ENCODE measurements at places on chromosomes 2 and 18.
A peak's percentile ranks its signal among the peaks of the same experiment; 100 is the strongest.

- DNase-seq: peak; percentile 60
Observed at GRCh38 chr2:195364015-195364965, 292.7 kb upstream of the SLC39A10 start.

DNA sequence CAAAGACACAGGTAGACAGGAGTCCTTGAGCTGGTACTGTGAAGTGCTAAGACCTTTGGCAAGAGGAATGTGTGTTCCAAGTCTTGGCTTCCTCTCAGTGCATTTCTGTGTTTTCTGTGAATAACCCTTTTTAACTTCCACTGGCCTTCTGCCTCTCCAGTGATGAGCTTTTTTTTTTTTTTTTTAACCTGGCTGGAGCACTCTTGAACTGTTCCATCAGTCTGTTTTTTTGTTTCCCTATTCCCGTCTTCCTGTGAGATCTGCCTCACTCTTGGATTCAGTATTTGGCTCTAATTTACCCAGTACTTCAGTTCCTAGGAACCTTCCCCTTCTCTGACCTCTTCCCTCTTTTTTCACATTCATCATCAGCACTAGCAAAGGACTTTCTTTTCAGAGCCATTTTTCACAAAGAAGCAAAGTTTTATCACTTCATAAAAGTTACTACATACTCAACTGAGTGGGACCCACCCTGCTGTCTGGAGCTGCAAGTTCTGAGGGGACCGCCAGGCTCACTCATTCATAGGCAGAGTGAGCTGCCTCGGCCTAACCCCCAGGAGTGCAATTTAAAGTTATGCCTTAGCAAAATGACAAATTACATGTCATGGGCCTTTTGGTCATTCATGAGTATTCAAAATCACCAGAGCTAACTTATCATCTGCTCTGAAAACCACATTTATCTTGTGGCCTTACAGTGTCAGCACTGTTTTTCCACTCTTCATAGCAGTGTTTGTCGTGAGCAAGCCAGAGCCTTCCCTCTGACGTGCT lies 126.9 kb upstream of the DAPL1 start:
- no peak for DNase-seq

GRCh38 chr2:221241072-221241471 lies 331.0 kb downstream of the EPHA4 start:
- DNase-seq: no peak

DNA sequence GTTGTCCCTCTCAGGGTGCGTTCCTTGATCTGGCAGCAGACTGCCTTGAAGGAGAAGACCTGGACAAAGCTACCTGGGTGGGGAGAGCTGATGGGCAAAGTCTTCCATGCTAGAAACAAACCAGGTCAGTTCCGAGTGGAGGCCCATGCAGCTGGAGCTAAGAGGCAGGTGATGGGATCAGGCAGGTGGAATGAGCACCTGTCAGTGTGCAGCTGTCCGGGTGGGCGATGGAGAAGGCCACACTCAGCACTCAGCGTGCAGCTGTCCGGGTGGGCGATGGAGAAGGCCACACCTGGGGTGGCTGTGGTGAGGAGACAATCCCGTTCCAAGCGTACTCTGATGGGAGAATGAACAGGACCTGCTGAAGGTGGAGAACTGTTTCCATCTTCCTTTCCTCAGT lies 237.3 kb upstream of the MYT1L start:
- DNase-seq: no peak

GRCh38 chr2:182240862-182241371 lies 185.9 kb downstream of the PDE1A start:
- peak; percentile 17 for DNase-seq

DNA sequence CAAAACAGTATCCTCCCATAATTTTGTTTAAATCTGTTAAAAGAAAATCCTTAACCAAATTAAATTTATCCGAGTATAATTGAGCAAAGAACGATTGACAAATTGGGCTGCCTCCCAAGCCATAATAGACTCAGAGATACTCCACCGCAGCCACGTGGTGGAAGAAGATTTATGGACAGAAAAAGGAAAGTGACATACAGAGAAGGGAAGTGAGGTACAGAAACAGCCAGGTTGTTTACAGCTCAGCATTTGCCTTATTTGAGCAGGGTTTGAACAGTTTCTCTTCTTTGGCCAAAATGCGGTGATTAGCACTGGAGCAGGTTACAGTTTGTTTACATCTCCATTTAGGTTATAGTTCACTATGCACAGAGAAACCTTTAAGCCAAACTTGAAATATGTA lies 60.8 kb downstream of the KYNU start:
- DNase-seq: no peak

DNA sequence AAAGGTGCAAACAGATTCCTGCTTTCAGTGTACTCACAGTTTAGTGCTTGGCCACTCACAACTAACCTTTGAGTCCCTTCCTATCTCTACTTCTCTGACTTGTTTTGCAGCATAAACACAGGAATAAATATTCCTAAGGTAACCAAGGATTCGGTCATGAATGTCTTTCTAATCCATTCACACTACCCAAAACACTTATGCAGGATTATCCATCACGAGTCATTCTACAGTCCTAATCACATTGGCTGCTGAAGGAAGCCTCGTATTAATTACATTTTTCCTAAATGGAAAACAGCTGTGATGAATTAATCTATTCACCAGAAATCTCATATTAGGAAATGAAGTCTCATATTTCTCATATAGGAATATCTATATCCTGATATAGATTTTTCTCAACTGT lies 16.3 kb downstream of the RDH14 start:
- peak; percentile 15 for DNase-seq

DNA sequence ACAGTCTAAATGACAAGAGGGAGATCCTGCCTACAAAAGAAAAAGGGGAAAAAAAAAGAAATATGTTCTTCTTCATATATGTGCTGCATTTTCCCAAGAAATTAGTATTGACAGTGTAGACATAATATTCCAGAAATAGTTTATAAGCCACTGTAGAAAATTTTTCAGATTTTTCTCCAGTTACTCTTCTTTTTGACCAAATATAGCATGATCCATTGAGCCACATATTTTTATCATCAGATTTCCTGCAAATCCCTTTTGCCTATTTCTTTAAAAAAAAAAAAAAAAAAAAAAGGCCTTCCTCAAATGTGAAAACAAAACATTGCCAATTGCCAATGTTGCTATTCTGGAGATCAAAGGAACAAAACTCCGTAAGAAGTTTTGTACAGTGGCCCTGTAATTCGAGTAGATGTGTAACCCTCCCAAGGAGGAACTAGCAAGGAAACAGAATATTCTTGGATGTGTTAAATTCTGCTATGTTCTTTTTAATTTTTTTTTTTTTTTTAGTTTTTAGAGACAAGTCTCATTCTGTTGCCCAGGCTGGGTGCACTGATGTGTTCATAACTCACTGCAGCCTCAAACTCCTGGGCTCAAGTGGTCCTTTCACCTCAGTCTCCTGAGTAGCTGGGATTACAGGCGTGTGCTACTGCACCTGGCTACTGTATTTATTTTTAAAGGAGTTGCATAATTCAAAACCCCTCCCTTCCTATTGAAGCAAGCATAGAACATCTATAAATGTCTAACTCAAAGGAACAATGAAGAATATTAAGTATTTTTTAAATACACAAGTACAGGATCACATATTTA lies 12.5 kb upstream of the CABYR start:
- no peak for DNase-seq

DNA sequence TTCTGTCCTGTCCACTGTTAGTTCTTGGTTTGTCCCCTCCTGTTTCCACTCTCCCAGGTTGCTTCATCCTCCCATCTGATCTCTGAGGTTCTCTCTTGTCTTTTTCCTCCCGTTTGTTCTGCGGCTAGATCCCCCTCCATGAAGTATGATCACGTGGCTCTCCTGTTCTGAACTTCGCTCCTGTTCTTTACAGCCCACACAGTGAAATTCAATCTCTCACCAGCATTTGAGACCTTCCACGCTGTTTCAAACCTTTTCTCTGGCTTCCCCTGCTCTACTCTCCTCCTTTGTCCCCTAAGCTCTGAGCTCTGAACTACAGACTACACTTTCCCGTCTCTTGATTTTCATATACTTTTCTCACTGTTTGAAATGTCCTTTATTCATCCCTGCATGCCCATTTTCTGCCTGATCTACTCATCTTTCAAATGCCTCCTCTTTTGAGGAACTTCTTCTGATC lies 83.5 kb downstream of the OSBPL6 start:
- DNase-seq: no peak

DNA sequence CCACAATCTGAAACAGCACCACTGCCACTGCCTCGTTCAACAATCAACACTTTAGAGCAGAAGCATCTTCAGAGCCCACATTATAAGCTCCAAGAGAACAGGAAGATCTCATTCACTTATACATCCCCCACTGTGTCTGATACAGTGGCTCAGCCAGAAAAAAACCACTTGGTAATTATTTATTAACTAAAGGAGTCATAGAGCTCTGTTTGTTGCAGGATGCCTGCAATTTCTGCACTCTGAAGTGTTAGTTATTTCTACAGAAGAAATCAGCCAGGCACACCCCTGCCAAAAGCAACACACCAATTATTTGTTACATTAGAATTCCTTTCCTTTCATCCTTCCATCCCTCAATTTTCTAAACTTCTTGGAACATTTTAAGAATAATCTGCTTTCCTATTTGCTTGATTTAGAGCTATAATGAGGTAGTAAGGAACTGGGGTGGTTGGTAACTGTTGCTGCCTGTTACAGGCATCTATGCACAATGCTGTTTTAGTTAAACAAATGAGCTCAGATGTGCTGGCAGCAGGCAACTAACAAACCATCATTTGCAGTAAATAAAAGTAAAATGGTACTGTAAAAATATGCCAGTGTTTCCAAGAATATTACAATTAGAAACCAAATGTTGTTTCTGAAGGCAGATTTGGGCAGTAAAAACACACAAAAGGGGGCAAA lies 59.9 kb downstream of the DYM start:
- DNase-seq: no peak

- DNase-seq: no peak
Observed at GRCh38 chr2:45368792-45369191, 242.3 kb downstream of the SRBD1 start.

GRCh38 chr2:8312221-8312620 lies 369.6 kb upstream of the ID2 start:
- DNase-seq: no peak

GRCh38 chr2:56680971-56681631 lies 497.3 kb downstream of the CCDC85A start:
- DNase-seq: peak; percentile 41

DNA sequence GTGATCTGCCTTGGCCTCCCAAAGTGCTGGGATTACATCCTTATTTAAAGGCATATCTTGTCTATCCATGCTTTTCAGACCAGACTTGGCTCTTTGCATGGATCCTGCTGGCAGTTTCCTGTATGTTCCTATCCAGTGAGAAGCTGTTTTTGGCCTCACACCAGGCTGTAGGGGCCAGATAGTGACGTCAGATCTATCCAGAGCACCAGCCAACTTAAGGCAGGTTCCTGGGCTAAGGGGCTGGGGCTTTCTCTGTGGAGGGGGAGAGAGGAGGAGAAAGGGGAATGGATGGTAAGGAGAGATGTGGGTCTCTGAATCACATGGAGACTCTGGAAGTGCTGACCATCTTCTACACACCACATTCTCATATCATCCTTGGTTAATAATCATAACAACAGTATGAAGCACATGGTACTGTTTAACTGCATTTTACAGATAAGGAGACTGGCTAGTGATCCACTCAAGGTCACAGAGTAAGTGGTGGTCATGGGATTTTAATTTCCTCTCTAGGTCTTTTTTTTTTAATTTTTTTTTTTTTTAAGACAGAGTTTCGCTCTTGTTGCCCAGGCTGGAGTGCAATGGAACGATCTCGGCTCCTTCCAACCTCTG lies 2.0 kb upstream of the FAM117B start:
- no peak for DNase-seq

- no peak for DNase-seq
Observed at GRCh38 chr2:226796840-226797288, 2.8 kb downstream of the IRS1 start.

GRCh38 chr2:162838136-162838497 lies 450 bp downstream of the KCNH7 start:
- DNase-seq: no peak

GRCh38 chr2:174120346-174120745 lies 128.0 kb downstream of the OLA1 start:
- DNase-seq: peak; percentile 65

DNA sequence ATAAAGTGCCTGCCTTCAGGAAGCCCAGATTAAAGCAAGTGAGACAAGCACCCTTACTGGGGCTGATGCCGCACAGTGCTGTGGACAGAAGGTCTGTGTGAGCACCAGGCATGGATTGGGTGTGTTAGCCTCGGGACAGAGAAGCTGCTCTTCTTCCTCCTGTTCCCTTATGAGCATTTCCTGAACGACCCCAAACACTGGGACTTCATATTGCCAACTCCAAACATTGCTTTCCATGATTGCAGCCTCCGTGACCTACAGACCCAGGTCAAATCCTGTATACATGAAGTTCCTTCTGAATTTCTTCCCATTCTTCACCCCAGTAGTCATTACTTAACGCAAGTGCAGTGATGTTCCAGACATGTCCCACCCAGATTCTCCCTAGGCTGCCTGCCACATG lies 129.8 kb upstream of the ALKAL2 start:
- DNase-seq: no peak

- DNase-seq: no peak
Observed at GRCh38 chr18:75504469-75504868, 77.0 kb upstream of the SMIM21 start.

DNA sequence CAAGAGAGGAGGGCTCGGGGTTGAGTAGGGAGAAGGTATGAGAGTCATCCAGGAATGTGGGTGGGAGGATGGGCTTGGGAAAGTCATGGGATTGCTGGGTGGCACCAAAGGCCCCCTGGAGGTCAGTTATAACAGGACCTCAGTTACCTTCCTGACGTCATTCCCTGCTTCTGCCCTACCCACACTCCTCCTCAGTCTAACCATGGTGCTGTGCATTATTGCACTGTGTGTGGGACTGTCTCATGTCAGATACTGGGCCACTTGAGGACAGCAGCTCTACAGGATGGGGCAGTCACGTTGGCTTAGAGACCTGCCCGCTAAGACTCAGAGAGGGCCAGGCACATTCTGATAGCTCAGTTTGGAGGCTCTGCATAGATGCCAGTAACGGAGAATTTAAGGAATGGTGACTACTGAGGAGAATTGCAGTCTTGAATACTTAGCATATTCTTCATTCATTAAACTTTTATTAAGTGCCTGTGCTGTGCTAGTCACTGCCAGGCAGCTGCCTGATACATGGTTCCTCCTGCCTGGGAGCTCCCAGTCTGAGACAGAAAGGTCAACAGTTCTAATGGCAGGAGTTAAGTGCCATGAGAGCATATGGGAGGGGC lies 90.5 kb downstream of the LAMA3 start:
- DNase-seq: peak; percentile 70

All from HT1080 (cell line).